Gastrocnemius medialis (tissue), 4 donors: ENCODE measurements at places on chromosomes 4 and X. TPM values are rescaled to one million over a fixed set of nuclear protein-coding genes. Genes with fewer than 3 reads are reported as not detected.
A peak's percentile ranks its signal among the peaks of the same experiment; 100 is the strongest.

DNA sequence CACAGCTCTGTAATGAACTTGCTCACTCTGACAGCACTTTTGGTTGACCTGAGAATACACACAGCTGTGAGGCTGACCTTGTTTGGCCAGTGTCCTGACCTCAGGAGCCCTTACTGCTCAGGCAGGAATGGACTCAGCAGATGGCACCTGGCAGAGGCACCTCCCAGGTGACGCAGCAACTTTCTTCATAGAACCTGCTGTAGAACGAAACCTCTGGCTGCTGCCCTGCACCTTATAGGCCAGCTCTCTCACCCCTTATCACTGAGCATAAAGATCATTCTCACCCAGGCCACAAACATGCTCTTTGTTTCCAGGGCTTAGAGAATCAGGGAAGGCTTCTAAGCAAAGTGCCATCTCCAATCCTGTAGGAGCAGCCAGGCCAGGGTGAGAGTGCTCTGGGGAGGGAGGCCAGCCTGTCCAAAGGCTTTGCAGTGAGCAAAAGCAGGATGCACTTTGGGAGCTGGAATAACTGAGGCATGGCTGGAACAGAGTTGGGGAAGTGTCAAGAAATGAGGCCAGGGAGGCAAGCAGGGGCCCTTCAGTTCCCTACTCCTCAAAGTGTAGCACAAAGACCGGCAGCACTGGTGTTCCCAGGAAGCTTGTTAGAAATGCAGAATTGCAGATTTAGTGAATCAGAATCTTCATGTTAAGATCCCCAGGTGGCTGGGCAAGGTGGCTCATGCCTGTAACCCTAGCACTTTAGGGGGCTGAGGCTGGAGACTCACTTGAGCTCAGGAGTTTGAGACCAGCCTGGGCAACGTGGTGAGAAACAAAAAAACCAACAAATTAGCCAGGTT lies 13.3 kb upstream of the CENPU start:
- peak; percentile 72 for DNase-seq

DNA sequence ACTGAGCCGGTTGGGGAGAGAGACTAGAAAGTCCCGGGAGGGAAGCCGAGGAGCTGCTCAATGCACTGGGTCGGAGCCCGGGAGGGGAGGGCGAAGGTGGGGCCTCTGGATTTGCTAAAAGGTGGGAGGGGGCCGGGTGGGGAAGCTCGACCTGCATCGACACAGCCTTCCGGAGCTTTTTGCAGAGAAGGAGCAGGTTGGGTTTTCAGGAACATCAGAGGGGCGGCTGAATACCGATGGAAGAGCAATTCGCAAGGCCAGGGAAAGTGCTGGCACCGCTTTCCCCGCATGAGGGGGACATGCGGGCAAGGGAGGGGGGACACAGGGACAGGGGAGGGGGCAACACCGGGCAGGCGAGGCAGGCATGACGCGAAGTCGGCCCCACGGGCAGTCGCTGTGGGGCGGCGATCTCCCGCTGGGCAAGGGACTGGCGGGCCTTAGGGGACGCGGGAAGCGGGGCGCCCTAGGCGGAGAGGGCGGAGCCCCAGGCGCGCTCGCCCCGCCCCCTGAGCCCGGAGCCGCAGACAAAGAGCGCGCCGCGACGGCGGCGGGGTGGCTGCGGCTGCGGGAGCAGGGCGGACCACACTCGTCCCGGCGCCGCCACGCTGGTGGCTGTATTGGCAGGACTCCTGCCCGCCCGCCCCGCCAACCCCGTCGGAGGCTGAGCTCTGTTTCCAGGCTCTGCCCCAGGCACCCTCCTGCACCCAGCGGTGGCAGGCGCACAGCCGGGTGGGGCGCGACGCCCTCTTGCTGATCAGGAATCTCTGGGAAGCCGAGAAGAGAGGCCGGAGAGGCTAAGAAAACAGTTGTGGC lies 11.6 kb downstream of the PDZD4 start:
- DNase-seq: no peak

DNA sequence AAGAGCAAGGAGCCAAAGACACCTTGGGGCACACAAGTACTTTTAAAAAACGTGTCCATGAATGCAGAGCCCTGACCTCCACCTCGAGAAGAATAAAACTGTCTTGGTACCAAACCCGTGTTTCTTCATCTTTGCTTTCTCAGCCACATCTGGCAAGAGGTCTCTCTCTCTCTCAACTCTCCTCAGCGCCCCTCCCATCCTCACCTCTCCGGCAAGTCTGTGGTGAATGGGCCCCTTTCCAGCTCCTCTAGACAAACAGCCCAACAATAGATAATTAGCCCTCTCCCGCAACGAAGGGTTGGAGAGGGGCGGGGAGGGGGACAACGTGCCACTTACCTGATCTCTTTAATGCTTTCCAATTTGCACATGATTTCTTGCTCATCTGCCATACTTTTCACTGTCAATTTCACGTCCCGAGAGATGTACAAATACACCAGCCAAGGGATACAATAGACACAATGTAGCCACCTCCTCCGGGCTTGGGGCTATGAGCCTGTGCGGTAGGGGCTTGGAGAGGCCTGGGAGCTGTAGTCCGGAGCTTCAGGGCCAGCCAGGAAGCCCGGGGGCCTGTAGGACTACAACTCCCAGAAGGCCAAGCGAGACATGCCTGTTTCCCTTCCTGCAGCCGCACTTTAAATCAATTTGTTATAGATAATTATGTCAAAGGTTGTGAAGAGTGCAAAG lies at the start of gene ZC4H2:
ZC4H2 (minus strand) TSS at position 462 of the 684 bp plus-strand sequence; CDS start at position 389, 73 bp downstream.
- peak; percentile 49 for DNase-seq

Gene OTC
- 0.27 TPM for total RNA-seq

GRCh38 chr4:106803083-106803482 lies 233.0 kb downstream of the DKK2 start:
- DNase-seq: no peak

DNA sequence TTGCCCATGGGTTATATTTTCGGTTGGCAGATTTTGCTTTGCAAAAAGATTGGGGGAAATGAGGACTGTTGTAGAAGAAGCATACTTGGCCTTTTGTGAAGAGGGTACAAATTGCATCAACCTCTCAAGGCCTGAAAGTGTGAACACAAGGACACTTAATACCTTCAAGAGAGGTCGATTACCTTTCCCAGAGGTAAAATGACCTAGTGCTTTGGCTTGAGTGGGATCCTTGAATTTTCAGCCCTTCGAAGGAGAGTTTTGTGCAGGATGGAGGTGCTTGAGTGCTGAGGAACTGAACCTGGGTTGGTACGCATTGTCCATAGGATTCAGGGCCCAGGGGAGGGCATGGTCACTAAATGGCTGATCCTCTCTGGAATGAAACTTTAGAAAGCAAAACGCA lies 27.6 kb upstream of the NKAP start:
- DNase-seq: no peak

Gene NPNT
- total RNA-seq: 2.6 TPM

Gene CPE
- 13.4 TPM for total RNA-seq

Gene SPRY1
- total RNA-seq: 67.1 TPM

DNA sequence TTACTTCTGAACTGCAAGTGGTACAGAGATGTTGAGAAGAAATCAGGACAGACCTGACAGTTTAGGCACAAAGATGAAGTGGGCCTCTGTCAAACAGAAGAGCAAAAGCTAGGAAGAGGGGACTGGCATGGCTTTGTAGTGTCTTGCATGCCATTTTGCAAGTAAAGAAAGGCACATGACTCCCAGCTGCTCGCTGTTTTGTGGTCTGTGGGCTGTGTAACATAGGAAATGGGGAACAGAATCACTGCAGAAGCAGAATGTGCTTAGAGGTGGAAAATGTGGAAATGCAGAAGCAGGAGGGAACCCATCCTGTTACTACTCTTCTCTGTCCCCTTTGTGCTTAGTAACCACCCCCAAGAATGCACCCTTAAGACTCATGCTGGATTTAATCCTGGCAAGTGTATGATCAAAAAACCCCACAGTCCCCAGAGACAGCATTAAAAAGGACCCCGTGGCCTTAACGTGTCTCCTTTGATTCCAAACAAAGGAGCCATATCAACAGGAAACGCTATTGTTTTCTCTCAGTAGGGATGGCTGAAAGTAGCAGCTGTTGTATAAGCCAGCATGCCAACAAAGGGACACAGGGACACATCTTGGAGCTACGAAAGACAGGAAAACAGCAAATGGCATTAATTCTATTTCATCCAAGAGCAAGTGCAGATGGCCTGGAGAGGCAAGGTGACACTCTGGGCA lies 177.6 kb upstream of the GLRA2 start:
- no peak for DNase-seq

GRCh38 chrX:19225909-19226308 lies 103.6 kb upstream of the ADGRG2 start:
- DNase-seq: no peak
